ENCODE measurements at places on chromosomes 13 and 19.

GRCh38 chr13:38998739-38999138, 8.1 kb upstream of the STOML3 start:
- DNase-seq = no peak

DNA sequence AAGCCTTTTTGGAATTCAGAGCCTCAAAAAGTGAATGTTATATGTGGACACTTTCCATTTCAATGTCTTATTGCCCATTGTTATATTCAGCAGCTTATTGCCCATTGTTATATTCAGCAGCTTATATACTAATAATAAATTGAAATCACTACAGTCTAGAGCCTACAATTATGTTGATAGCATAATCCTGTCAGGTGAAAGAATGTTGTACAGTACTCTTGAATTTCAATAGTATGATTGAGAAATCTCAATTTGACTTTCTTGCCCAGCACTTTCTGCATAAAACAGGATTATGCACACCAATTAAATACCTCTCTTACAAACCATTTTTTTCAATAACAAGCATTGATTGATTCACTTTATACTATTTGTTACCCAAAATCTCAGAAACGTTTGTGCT, 260.8 kb downstream of the PCDH9 start:
- no peak for DNase-seq

DNA sequence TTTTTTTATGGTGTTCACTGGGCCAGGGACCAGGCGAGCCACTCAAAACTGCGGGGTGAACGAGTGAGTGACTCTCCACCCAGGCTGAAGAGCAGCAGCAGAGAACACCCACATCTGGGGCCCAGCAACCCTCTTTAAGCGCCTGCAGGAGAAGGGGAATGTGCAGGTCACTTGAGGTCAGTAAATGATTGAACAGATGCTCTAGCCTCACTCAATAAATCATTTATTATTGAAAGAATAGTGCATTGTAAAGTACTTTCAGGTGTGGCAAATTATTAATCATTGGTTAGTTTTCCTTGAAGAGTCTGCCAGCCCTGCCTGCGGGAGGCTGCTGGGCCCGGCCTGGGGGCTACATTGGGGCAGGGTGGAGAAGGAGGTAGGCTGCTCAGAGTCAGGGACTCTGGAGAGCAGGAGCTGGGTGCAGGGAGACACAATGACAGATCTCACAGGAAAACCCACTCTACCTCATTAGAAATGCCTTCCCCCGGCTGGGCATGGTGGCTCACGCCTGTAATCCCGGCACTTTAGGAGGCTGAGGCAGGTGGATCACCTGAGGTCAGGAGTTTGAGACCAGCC, 42.5 kb downstream of the ABCC4 start:
- DNase-seq = no peak

- DNase-seq = no peak
These were observed 34.6 kb upstream of the SLC46A3 start for GRCh38 chr13:28753208-28753892.

DNA sequence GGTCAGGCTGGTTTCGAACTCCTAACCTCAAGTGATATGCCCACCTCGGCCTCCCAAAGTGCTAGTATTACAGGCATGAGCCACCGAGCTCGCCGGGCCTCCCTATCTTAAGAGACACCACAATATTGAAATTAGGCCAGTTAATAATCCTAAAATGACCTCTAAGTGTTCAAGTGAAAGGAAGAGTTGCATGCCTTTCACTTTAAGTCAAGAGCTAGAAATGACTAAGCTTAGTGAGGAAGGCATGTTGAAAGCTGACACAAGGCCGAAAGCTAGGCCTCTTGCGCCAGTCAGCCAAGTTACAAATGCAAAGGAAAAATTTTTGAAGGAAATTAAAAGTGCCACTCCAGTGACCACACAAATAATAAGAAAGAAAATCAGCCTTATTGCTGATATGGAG, 144.5 kb upstream of the FNDC3A start:
- DNase-seq = no peak

DNA sequence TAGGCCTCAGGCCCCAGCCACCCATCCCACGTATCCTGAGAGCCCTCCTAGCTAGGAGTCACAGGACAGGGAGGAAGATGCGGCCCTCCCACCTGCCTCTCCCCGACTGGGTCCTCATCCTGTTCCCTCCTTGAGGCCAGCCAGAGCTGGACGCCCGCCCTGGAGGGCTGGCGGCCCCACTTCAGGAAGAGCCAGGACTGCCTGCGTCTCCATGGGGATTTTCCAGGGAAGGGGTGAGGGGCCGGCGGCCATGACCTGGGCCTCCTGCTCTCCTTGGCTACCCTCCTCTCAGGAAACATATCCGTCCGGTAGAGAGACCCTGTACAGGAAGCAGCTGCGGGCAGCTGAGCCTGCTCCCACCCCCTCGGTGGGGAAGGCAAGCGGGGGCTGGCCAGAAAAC, 11.3 kb upstream of the PRKD2 start:
- DNase-seq = no peak

DNA sequence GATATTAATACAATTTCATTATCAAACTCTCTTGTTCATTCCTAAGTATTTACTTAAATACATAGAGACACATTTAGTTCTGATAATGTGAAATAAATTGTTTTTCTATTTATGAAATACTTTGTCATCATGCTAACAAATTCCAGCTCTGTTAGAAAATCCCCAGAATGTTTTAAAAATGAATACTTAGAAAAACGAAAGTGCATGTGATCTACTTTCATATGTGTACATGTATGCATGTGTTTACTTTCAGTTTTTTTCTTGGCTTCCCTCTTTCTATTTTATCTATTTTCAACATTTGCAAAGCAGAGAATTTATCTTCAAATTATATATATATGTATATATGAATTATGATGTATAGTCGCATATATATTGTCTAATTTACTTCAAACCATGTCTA, 1110.0 kb upstream of the PCDH20 start:
- no peak for DNase-seq

DNA sequence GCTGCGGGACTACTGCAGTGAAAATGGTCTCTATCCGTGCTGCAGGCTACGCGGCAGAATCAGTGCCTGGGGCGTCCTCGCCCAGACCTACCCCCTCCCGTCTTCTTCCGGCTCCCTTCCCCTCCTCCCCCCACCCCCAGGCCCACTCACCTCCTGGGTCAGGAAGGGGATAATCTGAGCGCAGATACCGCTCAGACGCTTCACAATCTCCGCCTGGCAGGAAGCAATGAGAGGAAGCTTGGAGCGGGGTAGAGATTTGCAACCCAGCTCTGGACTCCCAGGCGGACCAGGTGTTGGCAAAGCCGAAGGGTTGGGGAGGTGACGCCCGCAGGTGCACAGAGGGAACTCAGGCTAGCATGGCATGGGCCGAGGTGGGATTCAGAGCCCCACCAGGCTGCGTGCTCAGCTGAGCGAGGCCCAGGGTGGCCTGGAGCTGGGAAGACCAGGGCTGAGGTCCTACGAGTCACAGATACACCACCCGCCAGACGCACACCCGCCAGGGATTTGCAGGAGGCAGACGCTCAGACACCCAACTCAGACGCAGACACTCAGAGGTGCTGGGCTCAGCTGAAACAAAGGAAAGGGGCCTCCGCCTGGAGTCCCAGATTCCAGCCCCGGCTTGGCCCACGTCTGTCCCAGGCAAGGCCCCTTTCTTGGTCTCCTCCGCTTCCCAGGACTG, 4.1 kb downstream of the TLE2 start:
- DNase-seq = no peak
